ENCODE measurements at places on chromosomes 11 and 22. TPM values are rescaled to one million over a fixed set of nuclear protein-coding genes. Genes with fewer than 3 reads are reported as not detected.

The SYCE3 gene
- total RNA-seq = not detected

The OR52E8 gene
- not detected for total RNA-seq

The PTPRJ gene
- 70.2 TPM for total RNA-seq

The POU2AF2 gene
- not detected for total RNA-seq

The CCDC15 gene
- total RNA-seq = 7.9 TPM

The HOATZ gene
- not detected for total RNA-seq

The P2RX6 gene
- total RNA-seq = 0.48 TPM
